ENCODE measurements at places on chromosomes 5 and 9.

- no peak for DNase-seq
Measured at GRCh38 chr5:12865529-12865928, 961.3 kb upstream of the CTNND2 start.

DNA sequence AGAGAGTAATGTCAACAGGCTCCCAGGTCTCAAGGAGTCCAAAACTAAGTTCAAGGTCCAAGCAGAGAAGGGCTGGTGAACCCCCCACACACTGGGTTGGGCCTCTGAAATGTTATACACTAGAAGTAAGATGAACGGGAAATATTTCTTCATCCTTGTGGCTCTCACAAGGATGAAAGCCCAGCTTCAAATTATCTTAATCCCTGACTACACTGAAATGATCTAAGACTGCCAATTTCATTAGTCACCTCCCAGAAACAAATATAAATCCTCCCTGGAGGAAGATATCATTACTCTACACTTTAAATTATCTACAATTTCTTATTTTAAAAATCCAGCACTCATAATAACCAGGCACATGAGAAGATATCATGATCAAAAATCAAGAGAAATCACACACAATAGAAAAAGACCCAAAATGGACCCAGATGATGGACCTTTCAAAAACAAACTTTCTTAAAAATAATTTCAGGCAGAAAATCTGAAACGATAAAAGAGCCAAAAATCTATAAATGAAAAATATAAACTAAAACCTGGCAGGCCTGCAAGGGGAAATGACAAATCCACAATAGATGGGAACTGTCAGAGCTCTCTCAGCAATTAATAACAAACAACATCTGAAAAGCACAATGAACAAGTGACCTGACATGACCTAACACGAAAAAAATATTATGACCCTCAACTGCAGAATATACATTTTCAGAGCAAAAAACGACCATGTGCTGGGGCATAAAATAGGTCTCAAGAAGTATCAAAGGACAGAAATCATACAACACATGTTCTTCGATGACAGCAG, 117.4 kb downstream of the GPR21 start:
- DNase-seq: no peak

GRCh38 chr5:39671561-39671961, 246.8 kb upstream of the DAB2 start:
- no peak for DNase-seq

DNA sequence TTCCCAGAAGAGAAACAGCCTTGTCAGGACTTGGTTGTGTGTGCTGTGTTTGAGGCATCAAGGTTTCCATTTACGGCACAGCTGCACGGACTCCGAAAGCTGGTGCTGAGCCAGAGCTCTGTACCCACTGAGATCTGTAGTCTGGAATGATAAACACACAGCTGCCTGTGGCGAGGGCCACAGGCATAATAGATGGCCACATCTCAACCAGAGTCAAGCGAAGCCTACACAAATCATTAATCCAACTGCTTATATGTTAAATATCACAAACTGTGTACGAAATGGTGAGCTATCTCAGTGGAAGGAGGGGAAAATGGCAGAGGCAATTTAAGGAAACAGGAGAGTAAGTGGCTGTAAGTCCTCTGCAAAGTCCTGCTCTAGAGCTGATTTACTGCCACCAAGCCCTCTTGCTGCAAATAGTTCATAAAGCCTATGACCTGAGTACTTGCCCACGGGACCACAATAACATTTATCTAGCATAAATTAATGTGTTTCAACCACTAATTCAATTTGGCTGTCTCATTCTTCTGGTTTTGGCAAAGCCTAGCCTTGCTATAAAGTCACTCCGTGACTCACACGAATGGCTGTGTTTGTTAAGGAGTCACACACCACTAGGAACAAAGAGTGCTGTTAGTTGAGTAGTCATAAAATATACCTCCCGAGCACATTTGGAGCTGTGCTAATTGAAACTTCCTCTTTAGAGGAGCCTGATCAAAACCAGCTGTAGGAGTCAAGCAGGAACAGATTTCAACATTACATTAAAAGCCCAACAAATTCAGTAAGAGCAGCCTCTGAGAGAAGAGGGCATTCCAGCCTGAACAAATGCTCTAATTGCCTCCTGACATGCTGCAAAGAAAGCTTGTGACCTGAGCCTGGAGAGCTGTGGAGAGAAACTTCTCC, 738.6 kb upstream of the ZNF608 start:
- DNase-seq: peak; percentile 67

Measured in right cardiac atrium (tissue), 5 donors.